GM18507 (cell line): ENCODE measurements at places on chromosomes 4 and X.

DNA sequence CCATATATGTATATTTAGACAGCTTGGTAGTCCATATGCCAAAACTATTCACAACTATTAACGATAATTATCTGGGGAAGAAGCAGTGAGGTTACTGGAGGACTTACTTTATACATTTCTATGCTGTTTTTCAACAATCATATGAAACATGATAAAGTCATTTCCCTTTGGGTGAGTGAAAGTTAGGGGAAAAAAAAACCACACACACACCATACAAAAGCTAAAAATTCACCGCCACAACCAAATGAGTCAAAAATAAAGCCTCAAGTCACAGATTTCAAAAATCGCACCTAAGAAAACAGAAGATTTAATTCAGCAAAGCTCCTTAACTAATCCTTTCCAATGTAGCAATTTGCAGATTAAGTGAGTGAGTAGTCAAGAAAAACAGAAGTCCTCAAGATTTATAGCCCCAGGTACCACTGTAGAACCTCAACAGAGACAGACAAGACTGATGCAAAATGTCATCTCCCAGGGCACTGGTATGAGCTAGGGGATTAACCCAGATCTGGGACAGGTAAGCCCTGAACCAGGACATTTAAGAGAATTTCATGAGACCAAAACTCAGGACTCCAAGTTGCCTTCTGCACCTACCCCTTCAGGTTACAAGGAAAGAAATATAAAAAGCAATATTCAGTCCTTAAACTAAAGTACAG, 35.1 kb downstream of the SYTL4 start:
- no peak for DNase-seq

DNA sequence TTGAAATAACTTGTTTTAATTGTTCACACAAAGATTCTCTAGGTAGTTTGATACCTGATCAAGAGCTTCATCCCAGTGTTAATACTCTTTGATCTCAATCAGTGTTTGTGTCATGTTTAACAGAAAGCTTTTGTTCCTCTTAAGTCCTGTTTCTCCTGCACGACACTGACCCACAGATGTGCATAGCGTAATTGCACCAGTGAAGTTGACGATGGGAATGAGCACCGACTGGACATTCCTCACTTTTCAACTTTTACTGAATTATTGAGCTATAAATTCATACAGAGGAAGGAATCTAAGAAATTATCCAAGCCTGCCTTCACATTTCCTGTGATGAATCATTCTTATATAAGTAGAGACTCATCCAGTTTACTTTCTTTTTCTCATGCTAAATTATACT, 878.7 kb upstream of the TENM3 start:
- DNase-seq = no peak

DNA sequence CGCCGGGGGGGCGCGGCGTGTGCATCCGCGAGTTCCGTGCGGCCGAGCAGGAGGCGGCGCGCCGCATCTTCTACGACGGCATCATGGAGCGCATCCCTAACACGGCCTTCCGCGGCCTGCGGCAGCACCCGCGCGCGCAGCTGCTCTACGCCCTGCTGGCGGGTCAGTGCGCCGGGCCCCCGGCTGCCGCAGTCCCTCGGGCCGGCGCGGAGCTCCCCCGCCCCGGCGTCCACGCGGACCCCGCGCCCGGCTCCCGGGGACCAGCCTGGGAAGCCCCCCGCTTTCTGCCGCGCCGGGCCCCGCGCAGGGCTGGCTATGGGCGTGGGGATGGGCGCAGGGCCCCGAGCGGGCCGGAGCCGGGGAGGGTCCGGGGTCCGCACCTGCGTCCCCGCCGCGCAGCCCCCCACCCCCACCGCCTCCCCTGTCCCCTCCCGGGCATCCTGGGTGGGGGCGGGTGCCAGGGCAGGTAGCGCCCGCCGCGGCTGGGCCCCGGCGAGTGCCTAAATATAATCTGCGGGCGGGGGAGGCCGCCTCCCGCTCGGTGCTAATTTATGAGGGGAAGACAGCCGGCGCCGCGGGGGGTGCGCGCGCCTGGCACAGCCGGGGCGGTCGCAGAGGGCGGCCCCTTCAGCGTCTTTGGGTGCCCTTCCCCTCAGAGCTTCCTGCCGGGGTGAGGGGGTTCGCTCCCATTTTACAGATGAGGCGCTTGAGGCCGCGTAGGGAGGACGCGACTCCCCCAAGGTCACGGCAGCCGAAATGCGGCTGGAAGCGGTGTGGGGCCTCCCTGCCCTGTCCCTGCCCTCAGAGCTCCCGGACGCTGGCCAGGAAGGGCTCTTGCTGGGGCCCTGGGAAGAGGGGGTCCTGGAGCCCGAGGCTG, 837 bp downstream of the NAT8L start:
- no peak for DNase-seq

GRCh38 chr4:102657206-102657605, 103.6 kb downstream of the MANBA start:
- DNase-seq = no peak

- DNase-seq = no peak
Measured at GRCh38 chr4:176309772-176310171, 10.0 kb upstream of the SPCS3 start.

DNA sequence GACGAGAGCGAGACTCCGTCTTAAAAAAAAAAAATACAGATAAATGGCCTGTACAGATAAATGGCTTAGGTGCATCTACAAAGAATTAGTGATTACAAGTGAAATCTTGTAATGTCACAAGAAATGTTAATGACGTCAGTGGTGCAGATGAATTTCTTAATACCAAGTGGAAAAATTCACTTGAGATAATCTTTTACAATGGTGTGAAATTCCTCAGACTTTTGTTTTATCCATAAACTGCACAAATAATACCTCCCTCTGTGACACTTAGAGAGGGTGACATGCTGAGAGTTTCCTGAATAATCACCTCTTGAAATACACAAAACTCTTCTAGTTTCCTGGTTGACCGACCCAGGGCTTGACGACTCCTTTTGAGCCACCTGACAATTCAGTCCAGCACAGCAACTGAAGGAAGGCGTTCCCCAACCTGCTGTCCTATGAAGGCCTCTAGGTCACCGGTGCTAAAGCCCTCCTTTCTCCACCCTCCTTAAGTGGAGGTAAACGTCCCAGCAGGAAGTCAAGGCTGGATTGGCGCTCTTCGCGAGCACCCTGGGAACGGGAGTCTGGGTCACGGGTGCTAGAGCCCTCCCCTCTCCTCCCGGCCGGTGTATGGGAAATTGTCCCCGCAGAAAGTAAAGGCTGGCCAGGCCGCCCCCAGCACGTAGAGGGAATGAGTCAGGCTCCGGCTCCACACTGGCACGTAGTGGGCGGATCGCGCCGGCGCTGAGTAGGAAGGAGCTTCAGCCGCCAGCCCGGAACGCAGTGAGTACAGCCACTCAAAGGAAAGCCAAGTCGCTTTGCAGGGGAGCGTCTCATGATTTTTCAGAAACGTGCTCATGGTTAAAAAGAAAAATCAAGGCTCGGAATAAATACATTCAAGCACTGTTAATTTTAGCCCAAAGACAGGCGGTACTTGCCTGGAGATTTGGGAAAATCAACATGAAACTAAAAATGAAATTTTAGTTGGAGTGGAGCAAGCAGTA, at the start of gene TMEM144:
TMEM144 (plus strand) TSS at position 662 of the 983 bp plus-strand sequence. CDS start 2,182 bp downstream, outside the sequence.
- no peak for DNase-seq

DNA sequence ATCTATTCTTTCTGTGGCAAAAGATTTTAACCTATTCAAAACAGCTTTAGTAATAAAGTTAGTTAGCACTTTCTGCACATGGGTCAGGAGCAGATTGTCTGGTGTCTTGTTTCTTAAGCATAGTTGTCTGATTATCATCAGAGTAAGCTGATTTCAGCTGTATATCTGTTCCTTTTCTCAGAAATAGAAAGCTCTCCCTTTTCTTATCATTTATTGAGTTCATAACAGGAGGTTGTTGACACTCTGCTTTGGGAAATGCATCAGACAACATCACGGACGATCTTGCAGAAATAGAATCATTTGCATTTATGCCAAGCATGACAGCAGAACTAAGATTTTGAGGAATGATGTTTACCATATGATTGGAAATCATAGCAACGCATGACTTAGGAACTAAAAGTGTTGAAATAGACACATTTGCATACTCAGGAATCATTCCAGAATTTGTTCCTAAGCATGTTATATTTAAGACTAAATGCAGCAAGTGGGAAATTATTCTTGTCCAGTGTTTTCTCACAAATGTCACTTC, 66.7 kb downstream of the RBMX2 start:
- no peak for DNase-seq

DNA sequence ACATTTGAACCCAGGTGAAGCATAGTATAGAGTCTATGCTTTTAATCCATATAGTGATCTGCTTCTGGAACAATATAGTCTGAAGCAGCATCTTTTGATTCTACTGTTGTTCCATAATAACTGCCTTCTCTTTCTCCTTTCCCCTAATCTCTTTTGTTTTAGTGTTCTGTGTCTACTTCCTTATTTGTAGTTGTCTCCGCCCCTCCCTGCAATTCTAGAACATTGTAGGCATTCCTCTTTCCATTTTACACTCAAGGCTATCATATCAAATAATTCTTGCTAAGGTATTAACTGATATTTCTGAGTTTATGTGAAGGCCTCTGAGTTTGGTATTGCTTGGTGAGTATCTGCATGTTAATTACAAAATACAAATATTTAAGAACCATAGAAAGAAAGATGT, 11.6 kb downstream of the BLTP1 start:
- DNase-seq = no peak

GRCh38 chr4:182752158-182752910, 164.9 kb downstream of the DCTD start:
- no peak for DNase-seq

GRCh38 chr4:184806229-184806550, 19.6 kb downstream of the ACSL1 start:
- DNase-seq = no peak

DNA sequence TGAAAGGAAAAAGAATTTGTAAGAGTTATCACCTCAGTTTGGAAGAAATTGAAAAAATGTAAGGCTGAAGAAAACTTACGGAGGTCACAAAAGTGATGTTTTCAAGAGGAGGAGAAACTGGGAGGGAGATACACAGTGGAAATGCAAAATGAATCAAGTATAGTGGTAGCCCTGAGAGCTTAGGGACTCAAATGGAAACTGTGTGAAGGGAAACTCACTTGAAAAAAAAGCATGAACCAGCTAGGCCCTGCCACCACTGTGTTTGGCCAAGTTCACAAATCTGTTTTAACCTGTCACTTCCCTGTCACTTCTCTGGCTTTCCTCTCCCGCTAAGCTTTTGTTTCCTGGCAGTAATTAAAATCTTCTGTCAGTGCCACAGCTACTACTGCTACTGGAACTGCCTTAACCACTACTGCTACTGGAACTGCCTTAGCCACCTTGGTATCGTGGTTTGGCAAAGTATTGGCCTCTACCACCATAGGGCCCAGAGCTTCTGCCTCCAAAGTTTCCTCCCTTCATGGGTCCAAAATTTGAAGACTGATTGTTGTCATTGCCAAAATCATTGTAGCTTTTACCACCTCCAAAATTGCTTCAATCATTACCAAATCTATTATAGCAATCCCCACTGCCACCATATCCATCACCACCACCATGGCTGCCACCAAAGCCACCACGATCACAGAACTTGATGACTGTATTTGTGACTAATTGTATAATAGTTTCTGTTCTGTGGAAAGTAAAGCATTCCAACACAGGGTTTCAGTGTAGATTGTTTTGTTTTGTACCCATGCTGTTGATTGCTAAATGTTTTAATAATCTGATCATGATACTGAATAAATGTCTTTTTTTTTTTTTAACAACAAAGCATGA, 41.5 kb downstream of the SMARCA5 start:
- no peak for DNase-seq

DNA sequence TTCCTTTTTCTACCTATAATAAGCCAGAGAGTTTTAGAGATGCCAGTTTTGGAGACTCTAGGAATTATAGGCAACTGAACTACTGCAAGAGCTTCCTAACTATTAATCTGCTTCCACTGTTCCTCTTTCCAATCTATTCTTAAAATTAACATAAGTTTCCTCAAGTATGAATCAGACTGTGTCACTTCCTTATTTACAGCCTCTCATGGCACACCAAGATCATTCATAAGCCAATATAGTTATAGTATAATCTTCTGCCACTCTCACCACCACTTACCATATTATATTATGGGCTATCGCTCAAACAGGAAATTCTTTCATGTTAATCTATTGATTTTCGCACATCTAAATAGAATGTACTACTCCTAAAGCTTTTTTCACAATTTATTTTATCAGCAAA, 383.5 kb downstream of the STPG2 start:
- DNase-seq = no peak

- no peak for DNase-seq
Measured at GRCh38 chr4:181416966-181417365, 826.2 kb upstream of the TENM3 start.

DNA sequence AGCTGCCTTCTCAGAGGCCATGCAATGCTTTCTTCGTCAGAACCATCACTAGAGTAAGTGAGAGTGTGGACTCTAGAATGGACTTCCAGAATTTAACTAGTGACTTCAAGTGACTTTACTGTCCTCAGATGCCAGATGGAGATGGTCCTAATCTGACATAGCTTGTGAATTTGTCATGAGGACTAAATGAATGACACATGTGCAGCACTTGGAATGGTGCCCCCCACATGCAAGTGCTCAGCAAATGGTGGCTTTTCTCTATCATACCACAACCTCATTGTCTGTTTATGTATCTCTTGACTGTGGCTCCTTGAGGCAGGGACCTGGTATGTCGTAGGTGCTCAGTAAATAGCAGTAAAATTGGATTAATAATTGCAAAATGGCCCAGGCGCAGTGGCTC, 91.6 kb upstream of the STX18 start:
- DNase-seq = no peak

GRCh38 chr4:38815885-38816782, 11.5 kb upstream of the TLR1 start:
- no peak for DNase-seq

DNA sequence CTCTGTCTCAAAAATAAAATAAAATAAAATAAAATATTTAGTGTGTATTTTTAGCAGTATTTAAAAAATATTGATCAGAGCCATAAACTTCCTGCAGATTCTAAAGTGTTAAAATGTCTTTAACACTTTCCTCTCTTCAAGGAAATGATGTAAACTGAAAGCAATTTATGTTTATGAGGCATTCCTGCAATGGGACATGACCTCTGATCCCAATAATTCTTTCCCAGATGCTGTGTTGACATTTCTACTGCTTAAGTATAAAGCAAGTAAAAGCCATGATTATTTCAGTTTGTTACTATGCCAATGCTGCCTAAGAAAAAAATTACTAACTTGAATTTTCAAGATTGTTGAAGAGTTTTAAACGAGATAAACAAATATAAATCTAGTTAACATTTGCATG, 29.0 kb downstream of the COQ2 start:
- DNase-seq = no peak

- no peak for DNase-seq
Measured at GRCh38 chr4:110296892-110297291, 98.5 kb upstream of the ELOVL6 start.

DNA sequence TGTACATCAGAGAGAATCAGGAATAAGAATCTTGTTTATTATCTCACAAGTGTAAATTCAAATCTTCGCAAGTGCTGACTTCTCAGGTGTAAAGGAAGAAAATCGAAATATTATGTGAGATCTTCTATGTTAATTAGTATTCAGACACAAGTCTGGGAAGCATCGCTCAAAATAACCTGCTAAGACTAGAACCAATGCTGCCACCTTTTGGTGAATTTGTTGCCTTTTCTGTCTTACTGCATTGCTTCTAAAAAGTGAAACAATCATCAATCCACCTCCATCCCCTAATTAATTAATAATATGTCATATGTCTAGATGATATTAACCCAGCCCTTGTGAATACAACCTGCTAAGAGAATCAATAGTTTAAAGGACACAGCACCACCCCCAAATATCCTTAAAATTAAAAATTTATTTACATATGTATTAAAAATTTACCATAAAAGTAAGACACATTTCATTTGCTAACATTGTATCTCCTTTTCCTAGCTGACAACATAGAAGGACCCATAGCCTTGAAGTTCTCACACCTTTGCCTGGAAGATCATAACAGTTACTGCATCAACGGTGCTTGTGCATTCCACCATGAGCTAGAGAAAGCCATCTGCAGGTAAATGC, 3.5 kb downstream of the EPGN start:
- DNase-seq = no peak
